Thoracic aorta (tissue), 2 donors: ENCODE measurements at places on chromosomes 5 and 9. TPM values are rescaled to one million over a fixed set of nuclear protein-coding genes. Genes with fewer than 3 reads are reported as not detected.

The QRFP gene
- not detected for total RNA-seq

The CWC27 gene
- 24.8 TPM for total RNA-seq

DNA sequence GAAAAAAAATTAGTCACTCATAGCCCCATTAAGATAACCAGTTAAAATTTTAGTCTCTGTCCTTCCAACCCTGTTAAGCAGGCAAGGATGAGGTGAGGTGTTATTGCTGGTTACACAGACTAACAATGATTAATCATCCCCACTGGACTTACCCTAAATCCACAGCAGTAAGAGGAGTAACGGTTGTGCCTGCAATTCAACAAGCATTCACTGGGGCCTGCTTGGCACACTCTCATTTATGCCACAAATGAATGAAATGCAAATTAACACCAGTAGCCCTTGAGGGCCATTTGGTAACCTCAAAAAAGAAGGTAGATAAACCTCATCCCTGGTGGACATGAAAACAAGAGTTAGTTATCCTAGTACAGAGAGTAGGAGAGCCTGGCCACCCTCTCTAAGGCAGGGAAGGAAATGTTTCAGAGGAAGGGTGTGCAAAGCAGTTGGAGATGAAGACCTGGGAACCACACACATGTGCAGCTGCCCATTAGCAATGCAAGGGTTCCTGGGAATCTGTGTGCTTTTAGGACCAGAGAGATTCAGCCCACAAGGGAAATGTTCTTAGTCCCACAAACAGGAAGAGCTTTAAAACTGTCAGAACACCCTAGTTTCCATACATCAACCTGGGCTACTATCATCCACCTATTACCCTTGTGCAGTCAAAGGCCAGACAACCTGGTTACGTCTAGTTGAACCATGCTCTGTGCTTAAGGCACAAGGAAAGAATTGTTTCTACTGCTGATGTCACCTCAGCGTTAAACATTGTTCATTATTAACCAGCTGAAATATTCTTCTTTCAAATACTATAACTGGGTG lies 7.7 kb downstream of the LHFPL2 start:
- no peak for DNase-seq

The SAPCD2 gene
- total RNA-seq = 0.41 TPM

DNA sequence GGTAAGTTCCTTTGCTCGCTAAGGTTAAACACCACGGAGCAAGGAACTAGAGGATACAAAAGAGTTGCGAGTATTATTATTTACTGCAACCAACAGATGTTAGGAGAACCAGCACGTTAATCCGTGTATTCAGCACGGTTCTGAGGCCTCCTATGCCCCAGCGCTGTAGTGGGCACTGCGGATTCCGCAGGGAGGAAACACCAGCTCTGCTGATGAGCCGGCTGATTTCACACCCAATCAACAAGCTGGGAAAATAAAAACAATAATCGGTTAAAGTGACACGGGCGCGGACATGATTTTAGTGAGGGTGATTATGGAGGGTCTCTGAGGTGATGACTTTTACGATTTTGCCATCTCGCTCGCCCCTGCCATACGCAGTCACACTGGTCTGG lies 702 bp upstream of the PRELID2 start:
- DNase-seq = no peak

GRCh38 chr5:103804711-103805110 lies 242.1 kb upstream of the NUDT12 start:
- DNase-seq = no peak

The FOXD4 gene
- 0.28 TPM for total RNA-seq

GRCh38 chr5:117299936-117300328 lies 725.3 kb upstream of the SEMA6A start:
- no peak for DNase-seq
